ENCODE measurements at places on chromosomes 11 and 22. TPM values are rescaled to one million over a fixed set of nuclear protein-coding genes. Genes with fewer than 3 reads are reported as not detected.

GRCh38 chr11:128058580-128059208 is 528.7 kb downstream of the ETS1 start:
- H3K27me3 ChIP-seq, result no peaks in the 10 kb centered on the region
- DNase-seq, result no peak
- peaks cover 2% of the 10 kb centered on the region for H3K36me3 ChIP-seq

- H3K27ac ChIP-seq, result no peak overlapping the region
- DNase-seq, result peak; percentile 62
- H3K4me3 ChIP-seq, result peak overlapping the region; percentile 75
- no peaks in the 10 kb centered on the region for H3K36me3 ChIP-seq
Observed at GRCh38 chr11:69704508-69705253, 859 bp upstream of the FGF19 start.

- no peak overlapping the region for H3K27ac ChIP-seq
- H3K27me3 ChIP-seq, result peaks cover 73% of the 10 kb centered on the region
- no peak overlapping the region for H3K4me3 ChIP-seq
- no peaks in the 10 kb centered on the region for H3K4me1 ChIP-seq
- DNase-seq, result no peak
Observed at GRCh38 chr11:13861411-13861810, 101.1 kb upstream of the SPON1 start.

DNA sequence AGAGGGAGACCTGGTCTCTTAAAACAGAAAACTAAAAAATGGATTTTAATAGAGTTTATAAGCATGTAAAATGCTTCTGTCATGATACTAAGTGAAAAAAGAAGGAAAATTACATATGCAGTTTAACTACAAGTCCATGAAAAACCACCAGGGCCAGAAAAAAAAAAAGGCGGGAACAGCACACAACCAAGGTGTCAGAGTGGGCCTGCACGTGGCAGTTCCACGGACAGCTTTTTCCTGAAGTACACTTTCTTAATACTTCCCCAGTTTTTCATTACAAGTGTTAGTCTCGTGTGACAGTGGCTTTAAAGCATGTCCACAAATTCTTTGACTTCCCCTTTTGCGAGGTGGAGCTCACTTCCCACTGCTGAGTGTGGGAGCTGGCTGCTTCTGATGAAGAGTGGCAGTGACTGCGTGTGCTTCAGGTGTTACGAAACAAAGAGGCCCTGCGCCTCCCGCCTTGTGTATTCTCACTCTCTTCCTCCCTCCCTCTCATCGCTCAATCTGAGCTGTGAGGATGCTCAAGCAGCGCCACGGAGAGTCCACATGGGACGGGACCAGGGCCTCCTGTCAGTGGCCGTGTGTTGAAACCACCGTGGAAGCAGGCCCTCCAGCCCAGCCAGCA is 16.4 kb downstream of the PPM1F start:
- H3K4me3 ChIP-seq, result peak overlapping the region; percentile 34
- H3K4me1 ChIP-seq, result peaks cover 39% of the 10 kb centered on the region
- no peak for DNase-seq
- no peak overlapping the region for H3K27ac ChIP-seq
- H3K36me3 ChIP-seq, result peaks cover 3% of the 10 kb centered on the region

DNA sequence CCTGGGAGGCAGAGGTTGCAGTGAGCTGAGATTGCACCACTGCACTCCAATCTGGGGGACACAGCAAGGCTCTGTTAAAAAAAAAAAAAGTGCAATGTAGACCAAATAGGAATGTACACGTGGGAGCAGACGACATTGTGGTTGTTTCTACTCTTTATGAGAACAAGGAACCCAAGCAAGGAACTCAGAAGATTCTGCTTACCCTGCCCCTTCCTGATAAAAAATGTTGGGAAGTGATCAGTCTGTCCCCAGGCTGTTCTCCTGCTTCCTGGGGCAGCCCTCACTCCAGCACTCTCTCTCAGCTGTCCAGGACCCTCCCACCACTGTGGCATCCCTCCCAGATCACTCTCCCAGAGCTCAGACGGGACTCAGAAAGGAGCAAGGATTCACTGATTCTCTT is 31.8 kb downstream of the SLCO2B1 start:
- no peaks in the 10 kb centered on the region for H3K36me3 ChIP-seq
- H3K4me1 ChIP-seq, result peaks cover 17% of the 10 kb centered on the region
- no peaks in the 10 kb centered on the region for H3K27me3 ChIP-seq
- H3K4me3 ChIP-seq, result no peak overlapping the region
- H3K27ac ChIP-seq, result no peak overlapping the region

GRCh38 chr11:36141196-36141953 is 147.8 kb downstream of the COMMD9 start:
- no peak overlapping the region for H3K4me3 ChIP-seq
- no peaks in the 10 kb centered on the region for H3K27me3 ChIP-seq
- DNase-seq, result no peak
- peaks cover 1% of the 10 kb centered on the region for H3K36me3 ChIP-seq
- H3K4me1 ChIP-seq, result peaks cover 26% of the 10 kb centered on the region
- peak overlapping the region; percentile 78 for H3K27ac ChIP-seq

DNA sequence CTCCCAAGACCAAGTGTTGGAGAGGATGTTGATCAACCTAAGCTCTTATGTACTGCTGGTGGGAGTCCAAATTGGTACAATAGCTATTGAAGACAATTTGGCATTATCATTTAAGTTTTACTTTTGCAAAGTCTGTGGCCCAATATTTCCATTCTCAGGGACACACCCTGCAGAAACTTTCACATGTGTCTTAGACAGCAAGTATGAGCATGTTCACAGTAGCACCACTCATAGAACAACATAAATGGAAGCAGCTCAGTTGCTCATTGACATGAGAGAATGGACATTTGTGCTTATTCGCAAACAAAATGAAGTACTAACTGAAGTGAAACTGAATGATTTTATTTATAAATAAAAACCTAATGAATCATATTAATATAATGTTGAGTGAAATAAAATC is 135.5 kb downstream of the NOX4 start:
- peaks cover 3% of the 10 kb centered on the region for H3K36me3 ChIP-seq
- H3K4me3 ChIP-seq, result no peak overlapping the region
- no peak overlapping the region for H3K27ac ChIP-seq

GRCh38 chr22:48227341-48228018 is 1465.0 kb downstream of the TBC1D22A start:
- H3K27ac ChIP-seq, result no peak overlapping the region
- no peak overlapping the region for H3K4me3 ChIP-seq
- H3K36me3 ChIP-seq, result peaks cover 1% of the 10 kb centered on the region
- no peak for DNase-seq
- peaks cover 2% of the 10 kb centered on the region for H3K27me3 ChIP-seq

DNA sequence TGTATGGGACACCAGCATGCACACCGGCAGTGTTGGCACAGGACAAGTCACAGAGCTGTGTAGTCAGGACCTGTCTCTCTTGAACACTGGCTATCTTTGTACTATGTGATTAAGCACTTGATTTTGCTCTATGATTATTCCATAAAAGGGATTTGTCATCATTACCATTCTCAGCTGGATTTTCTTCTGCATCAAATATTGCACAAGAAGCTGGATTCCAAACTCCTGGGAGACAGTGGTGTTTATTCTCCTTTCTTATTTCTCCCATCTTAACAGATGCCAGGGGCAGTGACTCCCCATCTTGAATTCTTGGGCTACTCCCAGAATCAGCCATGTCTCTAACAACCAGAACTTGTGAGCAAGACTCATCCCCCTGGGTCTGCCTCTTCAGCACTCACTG is 62.5 kb upstream of the GNAZ start:
- no peak overlapping the region for H3K4me3 ChIP-seq
- peaks cover 49% of the 10 kb centered on the region for H3K27me3 ChIP-seq
- no peak for DNase-seq
- H3K36me3 ChIP-seq, result no peaks in the 10 kb centered on the region
- H3K27ac ChIP-seq, result no peak overlapping the region
- peaks cover 8% of the 10 kb centered on the region for H3K4me1 ChIP-seq

TUB gene
- 23.7 TPM for total RNA-seq

APOBEC3C gene
- total RNA-seq, result 9.5 TPM

VSIG10L2 gene
- not detected for total RNA-seq
